MCF 10A (cell line): ENCODE measurements at places on chromosomes 4 and X. TPM values are rescaled to one million over a fixed set of nuclear protein-coding genes. Genes with fewer than 3 reads are reported as not detected.

The KLB gene
- total RNA-seq, result not detected in 2 replicates

The TEX13D gene
- not detected in 2 replicates for total RNA-seq

The ASMT gene
- not detected in 2 replicates for total RNA-seq

The OTUD6A gene
- not detected in 2 replicates for total RNA-seq

The RADX gene
- 2.2 TPM in 2 replicates for total RNA-seq
